ENCODE measurements at places on chromosomes 5 and 9.

DNA sequence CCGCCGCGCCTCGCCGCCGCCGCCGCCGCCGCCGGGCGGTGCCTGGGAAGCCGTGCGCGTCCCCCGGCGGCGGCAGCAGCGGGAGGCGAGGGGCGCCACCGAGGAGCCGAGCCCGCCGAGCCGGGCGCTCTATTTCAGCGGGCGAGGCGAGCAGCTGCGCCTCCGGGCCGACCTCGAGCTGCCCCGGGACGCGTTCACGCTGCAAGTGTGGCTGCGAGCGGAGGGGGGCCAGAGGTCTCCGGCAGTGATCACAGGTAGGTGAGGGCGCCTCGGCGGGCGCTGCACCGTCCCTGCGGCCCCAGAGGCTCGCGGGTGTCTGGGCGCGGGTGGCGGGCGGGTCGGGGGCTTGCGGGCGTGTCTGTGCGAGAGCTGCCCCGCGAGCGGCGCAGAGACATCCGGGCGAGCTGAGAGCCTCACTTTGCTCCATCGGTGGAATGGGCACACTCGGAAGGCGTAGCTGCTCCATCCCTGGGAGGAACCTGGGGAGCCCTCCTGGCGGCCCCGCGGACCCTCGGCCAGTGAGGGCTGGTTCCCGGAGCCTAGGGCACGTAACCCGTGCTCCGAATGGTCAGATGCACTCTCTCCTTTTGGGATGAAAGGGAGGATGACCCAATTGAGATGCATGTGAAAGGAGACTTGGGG lies 864 bp downstream of the PAPPA start:
- DNase-seq, result no peak

- no peak for DNase-seq
Observed at GRCh38 chr5:153970496-153970895, 68.2 kb downstream of the FAM114A2 start.

DNA sequence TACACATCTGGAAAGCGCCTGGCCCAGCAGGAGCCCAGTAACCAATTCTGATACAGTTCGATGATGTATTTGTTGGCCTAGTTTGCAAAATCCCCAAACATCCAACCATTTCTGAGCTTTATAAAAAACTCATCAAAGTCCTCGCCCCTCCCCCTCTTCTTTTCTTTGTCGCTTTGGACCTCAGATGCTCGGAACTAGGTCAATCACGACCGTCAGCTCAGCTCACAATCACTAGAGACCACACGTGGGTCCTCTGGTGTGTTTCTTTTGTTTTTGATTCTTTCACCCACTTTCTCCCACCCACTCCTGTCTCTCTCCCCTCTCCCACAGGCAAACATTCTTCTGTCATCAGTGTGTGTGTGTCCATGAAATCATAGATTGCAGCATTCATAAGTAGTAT lies 26.7 kb upstream of the ZBTB43 start:
- no peak for DNase-seq

DNA sequence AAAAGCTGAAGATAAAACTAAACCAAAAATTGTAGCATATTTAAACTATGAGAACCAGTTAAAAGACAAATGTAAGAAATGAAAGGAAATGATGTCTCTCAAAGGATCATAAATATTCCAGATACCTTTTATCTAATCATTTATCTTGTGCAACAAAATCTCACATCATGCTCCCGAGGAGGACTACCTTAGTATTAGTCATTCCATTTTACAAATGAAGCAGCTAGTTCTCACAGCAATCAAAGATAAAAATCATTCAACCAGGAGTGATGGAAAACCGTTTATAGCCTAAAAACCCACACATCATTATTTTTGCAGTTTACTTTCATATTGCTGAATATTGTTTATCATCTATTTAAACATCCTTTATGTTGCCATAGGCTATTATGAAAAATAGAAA lies 190.0 kb downstream of the CDH12 start:
- no peak for DNase-seq

GRCh38 chr9:76453785-76454184 lies 5.2 kb upstream of the GCNT1 start:
- no peak for DNase-seq

GRCh38 chr9:122206118-122207046 lies 22.4 kb downstream of the LHX6 start:
- DNase-seq, result no peak

DNA sequence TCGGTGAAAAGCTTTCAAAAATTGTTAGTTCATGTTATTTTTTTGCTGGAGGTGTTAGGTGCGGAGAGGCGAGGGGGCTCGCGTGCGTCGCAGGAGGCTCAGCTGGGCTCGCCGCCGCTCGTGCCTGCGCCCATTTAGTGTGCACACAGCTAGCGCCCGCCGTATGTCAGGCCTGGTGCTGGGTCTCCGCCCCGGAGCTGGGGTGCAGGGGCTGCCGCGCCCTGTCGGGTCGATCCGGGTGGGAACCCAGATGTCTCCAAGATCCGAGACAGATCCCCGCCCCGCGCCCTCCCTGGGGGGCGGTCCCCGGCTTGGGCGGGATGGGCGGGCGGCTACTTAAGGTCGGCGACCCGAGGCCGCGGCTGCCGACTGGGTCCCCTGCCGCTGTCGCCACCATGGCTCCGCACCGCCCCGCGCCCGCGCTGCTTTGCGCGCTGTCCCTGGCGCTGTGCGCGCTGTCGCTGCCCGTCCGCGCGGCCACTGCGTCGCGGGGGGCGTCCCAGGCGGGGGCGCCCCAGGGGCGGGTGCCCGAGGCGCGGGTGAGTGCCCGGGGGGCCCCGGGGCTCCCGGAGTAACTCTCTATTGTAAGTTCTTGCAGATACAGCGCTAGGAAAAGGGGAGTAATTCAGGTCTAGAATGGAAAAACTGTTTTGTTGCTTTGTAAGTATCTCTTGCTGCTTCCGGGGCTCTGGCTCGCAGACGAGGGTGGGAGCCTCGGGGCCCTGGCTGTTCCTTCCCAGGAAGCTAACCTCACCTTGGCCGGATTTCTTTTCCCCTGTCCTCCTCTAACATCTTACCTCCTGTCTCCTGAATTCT lies 31.7 kb downstream of the GSN start:
- DNase-seq, result no peak

GRCh38 chr9:98811051-98811650 lies 3.7 kb downstream of the GALNT12 start:
- no peak for DNase-seq

DNA sequence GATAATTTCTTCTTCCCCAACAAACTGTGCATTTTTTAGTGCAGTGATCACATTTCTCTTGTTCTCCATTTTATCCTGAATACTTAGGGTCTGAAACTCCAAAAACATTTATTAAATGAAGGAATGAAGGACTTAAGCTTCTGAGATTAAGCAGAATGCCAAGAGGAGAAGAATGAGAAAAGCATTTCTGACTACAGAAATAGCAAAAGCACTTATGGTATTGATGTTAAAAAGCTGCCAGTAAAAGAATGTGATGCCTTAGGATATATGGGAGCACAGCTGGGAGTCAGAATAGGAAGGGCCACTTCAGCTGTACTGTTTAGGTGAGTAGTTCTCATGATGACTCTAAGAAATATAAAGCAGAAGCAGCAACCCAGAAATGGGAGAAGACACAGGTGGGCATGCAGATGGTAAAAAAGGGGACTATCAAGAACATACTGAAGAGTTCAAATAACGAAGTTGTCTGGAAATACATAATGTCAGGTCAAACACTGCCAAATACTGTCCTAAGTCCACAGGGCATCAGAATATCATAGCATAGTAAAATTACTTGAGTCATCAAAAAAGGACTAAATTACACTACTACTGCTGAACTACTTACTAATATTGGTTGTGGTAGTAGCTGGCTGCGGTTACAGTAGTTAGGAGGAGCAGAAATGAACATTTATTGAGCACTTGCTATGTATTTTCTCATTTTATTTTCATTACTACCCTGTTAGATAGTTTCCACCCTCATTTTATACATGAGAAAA lies 132.7 kb downstream of the MAPKAP1 start:
- DNase-seq, result no peak

- DNase-seq, result no peak
Observed at GRCh38 chr5:109253262-109253661, 156.5 kb downstream of the PJA2 start.

GRCh38 chr5:154221371-154221896 lies 30.9 kb downstream of the GALNT10 start:
- DNase-seq, result peak; percentile 77

- peak; percentile 19 for DNase-seq
Observed at GRCh38 chr5:74945561-74946165, 79.5 kb upstream of the FAM169A start.

GRCh38 chr9:137052998-137053943 lies 590 bp downstream of the ENTPD2 start:
- no peak for DNase-seq

DNA sequence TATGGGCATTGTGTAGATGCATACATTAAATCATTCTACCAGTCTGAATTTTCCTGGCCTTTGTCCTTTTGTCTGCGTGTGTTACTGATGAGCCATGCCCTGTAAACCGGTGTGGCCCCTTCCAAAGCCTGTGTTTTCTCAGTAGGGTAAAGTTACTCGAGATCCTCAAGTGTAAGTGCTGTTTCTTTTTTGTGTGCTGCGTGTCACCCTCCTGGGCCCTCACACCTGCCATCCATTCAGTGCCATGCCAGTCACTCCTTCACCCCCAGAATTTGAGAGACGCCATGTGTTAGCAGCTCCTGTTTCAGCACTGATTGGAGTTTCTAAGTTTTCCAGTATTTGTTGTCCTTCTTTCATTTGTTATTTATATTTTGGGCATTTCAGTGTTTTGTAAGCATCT lies 288.2 kb downstream of the FANCC start:
- no peak for DNase-seq

GRCh38 chr5:151288180-151288579 lies 15.4 kb downstream of the SLC36A3 start:
- DNase-seq, result no peak

GRCh38 chr9:1591310-1591709 lies 423.8 kb upstream of the SMARCA2 start:
- no peak for DNase-seq

- peak; percentile 73 for DNase-seq
Observed at GRCh38 chr5:132385326-132386105, 16.0 kb downstream of the SLC22A5 start.

DNA sequence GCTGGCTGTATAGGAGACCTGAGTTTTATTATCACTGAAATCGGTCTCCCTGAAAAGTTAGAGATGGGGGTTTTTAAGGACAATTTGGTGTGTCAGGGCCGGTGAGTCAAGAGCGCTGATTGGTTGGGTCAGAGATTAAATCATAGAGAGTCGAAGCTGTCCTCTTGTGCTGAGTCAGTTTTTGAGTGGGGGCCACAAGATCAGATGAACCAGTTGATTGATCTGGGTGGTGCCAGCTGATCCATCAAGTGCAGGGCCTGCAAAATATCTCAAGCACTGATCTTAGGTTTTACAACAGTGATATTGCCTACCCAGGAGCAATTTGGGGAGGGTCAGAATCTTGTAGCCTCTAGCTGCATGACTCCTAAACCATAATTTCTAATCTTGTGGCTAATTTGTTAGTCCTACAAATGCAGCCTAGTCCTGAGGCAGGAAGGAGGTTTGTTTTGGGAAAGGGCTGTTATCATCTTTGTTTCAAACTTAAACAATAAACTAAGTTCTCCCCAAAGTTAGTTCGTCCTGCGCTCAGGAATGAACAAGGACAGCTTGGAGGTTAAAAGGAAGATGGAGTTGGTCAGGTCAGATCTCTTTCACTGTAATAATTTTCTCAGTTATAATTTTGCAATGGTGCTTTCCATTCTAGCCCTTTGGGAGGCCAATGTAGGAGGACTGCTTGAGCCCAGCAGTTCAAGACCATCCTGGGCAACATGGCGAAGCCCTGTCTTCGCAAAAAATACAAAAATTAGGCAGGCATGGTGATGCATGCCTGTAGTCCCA lies 31.6 kb upstream of the RFK start:
- no peak for DNase-seq

GRCh38 chr9:70405808-70406433 lies 8.5 kb downstream of the KLF9 start:
- no peak for DNase-seq

DNA sequence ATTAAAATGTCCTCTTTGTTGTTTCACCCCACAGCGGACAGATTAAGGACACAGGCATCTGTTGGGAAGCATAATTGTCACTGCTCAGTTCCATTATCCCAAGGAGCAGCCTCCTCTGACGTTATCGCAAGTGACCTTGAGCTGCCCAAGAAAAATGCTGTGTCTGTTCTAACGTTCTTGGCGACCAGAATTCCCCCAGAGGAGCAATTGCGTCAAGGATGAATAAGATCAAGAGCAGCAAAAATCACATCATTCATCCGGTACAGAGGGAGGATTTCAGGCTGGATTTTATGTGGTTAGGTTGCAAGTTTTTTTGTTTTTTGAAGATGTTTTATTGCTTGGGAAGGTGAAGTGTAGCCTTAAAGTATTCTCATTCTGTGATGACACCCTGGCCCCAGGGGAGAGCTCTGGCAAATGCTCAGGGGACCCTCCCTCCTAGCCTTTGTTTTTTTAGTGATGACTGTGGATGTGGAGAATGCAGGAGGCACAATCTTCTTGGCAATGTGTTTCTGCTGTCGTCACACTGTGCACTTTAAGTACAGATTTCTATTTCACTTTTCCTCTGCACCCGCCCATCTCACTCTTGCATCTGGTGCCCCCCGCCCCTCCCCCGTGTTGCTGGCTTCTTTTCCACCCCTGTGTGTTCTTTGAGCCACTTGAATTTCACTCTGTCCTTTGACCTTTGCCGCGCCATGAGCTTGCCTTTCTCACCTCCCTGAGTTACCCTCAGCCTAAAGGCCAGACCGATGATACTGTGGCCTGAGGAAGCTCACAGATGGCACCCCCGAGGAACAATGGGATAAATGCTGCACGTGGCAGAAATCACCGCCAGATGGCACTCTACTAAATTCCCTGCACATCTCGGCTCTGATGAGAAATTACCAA lies 308.5 kb downstream of the RAB3C start:
- peak; percentile 66 for DNase-seq

- DNase-seq, result no peak
Observed at GRCh38 chr9:111605041-111605559, 5.7 kb upstream of the PTGR1 start.

DNA sequence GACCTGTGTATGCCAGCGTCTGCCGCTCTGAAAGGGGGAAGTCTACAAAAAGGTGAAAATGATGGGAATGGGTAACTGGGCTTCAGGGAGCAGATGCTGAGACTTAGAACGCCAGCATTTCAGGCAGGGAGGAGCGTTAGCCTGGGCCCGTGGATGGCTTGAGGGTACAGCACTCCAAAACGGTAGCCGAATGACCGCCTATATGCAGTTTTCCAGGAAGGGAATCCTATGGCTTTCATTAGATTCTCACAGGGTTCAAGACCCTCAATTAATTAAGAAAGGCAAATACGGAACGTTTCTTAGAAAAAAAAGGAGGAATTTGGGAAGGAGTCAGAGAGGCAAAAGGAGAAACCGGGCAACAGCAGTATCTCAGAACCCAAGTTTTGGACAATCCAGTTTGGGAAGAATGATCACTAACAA lies 639 bp downstream of the AMACR start:
- DNase-seq, result no peak

GRCh38 chr5:35598707-35599370 lies 18.8 kb upstream of the SPEF2 start:
- DNase-seq, result no peak

DNA sequence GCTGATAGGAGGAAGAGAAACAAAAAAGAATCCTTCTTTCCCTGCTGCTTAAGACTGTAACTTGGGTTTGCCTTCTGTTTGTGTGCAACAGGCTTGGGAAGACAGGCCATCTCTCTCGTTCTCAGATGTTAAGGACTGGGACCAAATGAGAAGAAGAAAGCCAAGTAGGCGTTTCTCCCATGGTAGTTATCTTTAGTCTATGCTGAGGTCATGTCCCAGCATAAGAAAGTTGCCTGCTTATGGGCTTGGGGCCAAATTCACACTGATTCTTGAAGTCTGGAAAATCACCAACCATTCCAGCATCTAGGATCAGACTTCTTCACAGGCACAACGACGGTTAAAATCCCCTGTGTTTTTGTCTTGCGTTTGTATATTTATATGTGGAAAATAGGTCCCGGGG lies 44.2 kb upstream of the PALM2AKAP2 start:
- DNase-seq, result no peak
